ENCODE measurements at places on chromosomes 3 and 15.

- no peak for DNase-seq
Measured at GRCh38 chr3:154224866-154225265, 99.4 kb downstream of the DHX36 start.

GRCh38 chr15:58398643-58399042, 33.1 kb upstream of the LIPC start:
- DNase-seq = no peak

DNA sequence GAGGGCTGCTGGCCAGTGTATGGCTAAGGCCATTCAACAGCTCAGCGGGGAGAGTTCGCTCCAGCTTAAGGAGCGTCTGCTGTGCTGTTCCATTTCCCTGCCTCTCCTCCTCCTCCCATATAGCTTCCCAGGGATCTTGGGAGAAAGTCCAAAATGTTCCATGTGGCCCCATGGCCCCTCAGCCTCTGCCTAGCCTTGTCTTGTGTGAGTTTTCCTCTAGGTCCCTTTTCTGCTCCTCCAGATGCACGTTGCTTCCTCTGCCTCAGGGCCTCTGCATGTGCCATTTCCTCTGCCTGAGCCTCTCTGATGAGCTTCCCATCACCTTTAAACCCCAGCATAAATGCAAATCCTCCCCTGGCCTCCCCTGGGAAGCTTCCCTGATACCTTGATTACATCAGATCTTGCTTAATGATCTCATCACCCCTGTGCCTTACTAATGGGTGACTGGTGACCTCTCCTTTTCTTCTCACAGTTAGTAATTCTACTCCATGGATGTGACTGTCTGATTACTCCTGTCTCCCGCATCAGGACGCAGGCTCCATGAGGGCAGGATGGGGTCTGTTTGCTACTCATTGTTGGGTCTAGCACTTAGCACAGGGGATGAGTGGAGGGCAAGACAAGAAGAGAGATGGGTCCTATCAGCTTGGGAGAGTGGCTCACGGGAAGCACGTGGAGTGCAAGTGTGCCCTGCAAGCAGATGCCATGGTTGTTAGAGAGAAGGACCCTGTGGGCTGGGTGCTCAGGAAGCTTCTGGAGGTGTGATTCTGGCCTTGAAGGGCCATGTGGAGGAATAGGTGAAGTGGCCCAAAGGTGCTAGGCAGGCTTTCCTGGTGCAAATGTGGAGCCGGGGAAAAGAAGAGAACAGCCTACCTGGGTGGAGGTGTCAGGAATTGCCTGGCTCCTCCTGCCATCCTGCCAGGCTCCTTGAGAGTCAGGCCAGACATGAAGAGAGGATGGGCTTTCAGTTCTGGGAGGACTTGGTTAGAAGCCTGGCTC, 23.8 kb downstream of the ITGA11 start:
- no peak for DNase-seq

GRCh38 chr3:8607234-8608040, 37.2 kb downstream of the SSUH2 start:
- peak; percentile 84 for DNase-seq

GRCh38 chr15:87626860-87627259, 629.7 kb downstream of the NTRK3 start:
- DNase-seq = no peak

DNA sequence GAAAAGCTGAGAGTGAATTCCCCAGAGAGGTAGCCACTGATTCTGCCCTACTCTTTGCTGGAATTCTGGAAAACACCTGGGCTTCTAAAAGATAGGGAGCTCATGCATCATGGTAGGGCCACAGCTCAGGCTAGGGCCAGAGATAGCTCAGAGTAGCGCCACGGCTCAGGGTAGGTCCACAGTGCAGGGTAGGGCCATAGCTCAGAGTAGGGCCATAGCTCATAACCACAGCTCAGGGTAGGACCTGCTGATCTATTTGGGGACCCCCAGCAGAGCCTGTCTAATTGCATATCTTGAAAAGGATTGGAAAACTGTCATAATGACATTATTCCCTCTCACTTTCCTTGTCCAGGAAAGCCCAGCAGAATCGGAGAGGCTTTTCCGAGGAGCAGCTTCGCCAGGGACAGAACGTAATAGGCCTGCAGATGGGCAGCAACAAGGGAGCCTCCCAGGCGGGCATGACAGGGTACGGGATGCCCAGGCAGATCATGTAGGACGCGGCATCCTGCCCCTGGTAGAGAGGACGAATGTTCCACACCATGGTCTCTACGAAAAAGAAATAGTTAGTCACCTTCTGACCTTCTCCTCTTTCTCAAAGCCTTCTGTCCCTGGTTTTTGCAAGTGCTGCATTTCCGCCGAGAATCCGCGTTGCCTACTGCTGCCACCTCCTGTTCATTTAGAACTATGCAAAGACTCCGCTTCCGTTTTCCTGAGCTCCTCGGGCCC, 14.5 kb downstream of the TAGLN3 start:
- peak; percentile 83 for DNase-seq

DNA sequence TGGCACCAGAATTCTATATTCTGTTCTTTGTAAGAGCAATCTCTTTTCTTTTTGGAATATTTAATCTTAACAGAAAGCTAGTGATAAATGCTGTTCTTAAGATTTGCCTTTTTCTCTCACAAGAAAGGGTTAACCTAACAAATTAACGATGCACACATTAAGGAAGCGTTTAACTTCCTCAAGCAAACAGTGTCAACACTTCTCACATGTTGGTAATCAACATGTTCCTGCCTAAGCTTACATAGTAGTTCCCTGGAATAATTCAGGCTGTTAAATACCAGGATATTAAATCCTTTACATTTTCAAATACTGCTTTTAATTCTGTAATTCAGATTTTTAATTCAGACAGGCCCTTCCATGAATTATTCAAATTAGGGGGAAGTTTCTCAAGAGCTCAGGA, 67.4 kb upstream of the RPL35A start:
- no peak for DNase-seq

DNA sequence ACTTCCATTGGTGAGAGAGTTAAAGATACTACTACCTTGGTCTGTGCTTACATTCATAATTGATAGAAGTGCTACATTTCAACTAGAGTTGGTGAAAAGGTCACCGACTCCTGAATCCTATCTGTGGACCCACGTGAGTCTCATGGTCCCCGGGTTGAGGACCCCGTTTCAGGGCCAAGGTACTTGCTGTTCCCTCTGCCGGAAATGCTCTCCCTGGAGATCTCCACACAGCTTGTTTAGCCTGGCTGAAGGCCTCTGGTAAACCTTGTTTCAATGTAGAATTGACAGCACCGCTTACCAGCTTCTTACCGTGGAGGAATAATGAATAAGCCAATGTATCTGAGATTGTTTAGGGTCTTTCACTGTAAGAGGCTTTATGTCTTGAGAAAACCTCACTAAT, 226.0 kb upstream of the GOLGA6L4 start:
- DNase-seq = no peak

All from hepatocyte (in vitro differentiated cells).